Uterus (tissue), 4 donors: ENCODE measurements at places on chromosomes 6 and 20. TPM values are rescaled to one million over a fixed set of nuclear protein-coding genes. Genes with fewer than 3 reads are reported as not detected.

DNA sequence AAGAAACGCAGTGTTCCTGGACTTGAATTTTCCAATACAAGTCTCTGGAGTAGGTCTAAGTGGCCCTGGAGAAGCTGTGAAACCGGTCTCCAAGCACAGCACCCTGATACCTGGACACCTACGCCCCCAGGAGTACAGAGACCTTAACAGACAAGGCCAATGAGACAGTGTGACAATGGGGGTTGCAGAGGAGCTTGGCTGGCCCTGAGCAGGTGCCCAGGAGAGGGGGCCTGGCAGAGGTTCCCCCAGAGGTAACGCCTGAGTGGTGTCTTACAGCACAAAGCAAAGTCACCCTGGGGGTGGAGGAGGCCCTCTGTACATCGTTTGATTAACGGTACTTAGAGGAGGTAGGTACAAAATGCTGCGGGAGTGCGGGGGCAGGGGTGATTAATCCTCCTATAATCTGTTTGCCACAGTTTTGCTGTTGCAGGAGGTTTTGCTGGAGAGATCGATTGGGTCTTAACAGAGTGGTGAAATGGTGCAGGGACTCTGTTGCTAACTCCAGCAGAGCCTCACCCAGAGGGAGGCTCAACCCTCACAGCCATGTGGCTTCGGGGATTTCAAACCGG is 37.3 kb upstream of the APCDD1L start:
- H3K36me3 ChIP-seq, result no peaks in the 10 kb centered on the region
- H3K27ac ChIP-seq, result no peak overlapping the region
- DNase-seq, result no peak

- no peaks in the 10 kb centered on the region for H3K27me3 ChIP-seq
- no peaks in the 10 kb centered on the region for H3K4me1 ChIP-seq
- DNase-seq, result no peak
- no peak overlapping the region for H3K27ac ChIP-seq
Observed at GRCh38 chr20:2290486-2290885, 5.3 kb upstream of the TGM3 start.

The BMP2 gene
- 2.8 TPM for total RNA-seq

GRCh38 chr20:19223640-19224039 is 11.2 kb downstream of the SLC24A3 start:
- H3K4me1 ChIP-seq, result no peaks in the 10 kb centered on the region
- H3K27ac ChIP-seq, result no peak overlapping the region

The MACROD2 gene
- total RNA-seq, result 2.1 TPM

DNA sequence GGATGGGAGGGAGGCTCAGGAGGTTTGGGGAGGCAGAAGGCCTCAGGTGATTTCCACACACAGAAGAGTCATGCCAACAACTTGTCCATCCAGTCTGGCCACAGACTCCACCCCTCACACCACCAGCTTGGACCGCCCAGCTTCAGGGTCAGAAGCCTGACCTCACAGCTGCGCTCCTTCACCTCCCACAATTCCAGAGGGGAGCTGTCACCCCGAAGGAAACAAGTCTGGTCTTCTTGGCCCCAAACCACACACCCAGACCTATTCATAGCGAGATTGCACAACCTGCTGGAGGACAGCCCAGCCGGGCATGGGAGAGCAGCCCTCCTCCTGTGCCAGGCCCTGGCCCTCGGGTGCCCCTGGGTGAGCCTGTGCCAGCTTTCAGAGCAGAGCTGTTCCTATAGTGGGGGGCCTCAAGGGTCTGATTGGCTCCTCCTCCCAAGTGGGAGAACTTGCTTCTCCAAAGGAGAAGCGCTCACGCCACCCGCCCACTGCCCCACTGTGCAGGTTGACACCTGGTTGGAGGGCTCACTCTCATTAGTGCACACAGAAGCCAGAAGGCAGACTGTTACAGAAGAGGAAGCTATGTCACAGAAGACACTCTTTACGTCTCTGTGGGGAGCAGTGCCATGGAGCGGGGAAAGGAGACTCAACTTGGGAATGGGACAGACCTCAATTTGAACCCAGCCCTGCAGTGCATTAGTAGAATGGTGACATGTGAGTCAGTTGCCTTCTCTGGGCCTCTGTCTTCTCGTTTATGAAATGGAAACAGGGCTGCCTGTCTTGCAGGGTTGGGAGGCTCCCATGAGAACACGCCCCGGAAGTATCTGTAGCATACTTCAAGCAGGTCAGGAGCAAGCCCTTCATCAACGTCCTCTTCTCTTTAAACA is 128.8 kb downstream of the FOXO3 start:
- H3K27me3 ChIP-seq, result no peaks in the 10 kb centered on the region
- H3K4me3 ChIP-seq, result no peak overlapping the region
- H3K27ac ChIP-seq, result peak overlapping the region; percentile 43
- no peaks in the 10 kb centered on the region for H3K36me3 ChIP-seq
- peaks cover 7% of the 10 kb centered on the region for H3K4me1 ChIP-seq
- DNase-seq, result peak; percentile 82

The OR2H1 gene
- total RNA-seq, result not detected

GRCh38 chr6:5930143-5930770 is 76.5 kb downstream of the NRN1 start:
- no peaks in the 10 kb centered on the region for H3K4me1 ChIP-seq
- H3K4me3 ChIP-seq, result no peak overlapping the region
- no peaks in the 10 kb centered on the region for H3K27me3 ChIP-seq

GRCh38 chr6:88386167-88386566 is 220.0 kb upstream of the CNR1 start:
- no peaks in the 10 kb centered on the region for H3K27me3 ChIP-seq
- H3K4me1 ChIP-seq, result no peaks in the 10 kb centered on the region
- no peak overlapping the region for H3K4me3 ChIP-seq
- DNase-seq, result no peak

DNA sequence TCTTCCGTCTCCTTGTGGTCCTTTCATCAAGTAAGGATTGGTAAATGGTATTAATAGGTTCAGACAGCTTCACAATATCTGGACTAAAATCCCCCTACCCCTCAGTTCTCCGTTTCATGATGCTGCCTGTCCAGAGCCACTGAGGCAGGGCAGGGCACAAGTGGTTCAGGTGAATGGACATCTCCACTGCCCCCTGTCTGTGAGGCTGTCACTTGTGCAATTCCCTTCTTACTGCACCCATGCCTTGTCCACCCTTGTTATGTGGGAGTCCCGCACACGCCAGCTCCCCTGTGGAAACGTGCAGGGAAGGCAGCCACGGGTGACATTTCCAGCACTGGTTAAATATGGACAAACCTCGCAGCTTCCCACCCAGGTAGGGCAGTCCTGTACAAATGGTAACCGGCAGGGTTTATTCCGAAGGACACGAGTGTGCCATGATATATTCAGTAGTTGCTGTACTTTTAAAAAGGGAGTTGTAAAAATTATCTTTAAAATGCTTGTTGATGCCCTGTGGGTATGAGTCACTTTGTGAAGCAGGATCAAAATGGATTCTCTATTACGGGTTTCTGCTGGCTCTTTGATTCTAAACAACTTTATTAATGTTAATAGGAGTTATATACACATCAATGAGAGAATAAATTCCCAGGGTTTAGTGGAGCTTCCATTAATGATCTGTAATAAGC is 73.5 kb downstream of the FYN start:
- H3K27ac ChIP-seq, result peak overlapping the region; percentile 58
- no peak for DNase-seq
- H3K36me3 ChIP-seq, result no peaks in the 10 kb centered on the region
- no peaks in the 10 kb centered on the region for H3K4me1 ChIP-seq

The ULBP3 gene
- total RNA-seq, result not detected

DNA sequence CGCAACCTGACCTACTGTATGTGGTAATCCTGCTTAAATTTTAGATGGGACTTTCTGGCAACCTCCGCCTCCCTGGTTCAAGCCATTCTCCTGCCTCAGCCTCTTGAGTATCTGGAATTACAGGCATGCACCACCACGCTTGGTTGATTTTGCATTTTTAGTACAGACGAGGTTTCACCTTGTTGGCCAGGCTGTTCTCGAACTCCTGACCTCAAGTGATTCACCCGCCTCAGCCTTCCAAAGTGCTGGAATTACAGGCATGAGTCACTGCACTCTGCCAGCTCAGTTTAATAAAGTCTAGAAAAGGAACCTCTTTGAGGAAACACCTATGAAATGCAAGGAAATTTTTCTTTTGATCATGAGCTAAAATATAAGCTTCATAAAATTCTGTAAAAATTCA is 9.0 kb upstream of the PLCB4 start:
- H3K36me3 ChIP-seq, result no peaks in the 10 kb centered on the region
- no peak overlapping the region for H3K27ac ChIP-seq
- no peaks in the 10 kb centered on the region for H3K4me1 ChIP-seq
- no peaks in the 10 kb centered on the region for H3K27me3 ChIP-seq
- no peak for DNase-seq
- H3K4me3 ChIP-seq, result no peak overlapping the region

DNA sequence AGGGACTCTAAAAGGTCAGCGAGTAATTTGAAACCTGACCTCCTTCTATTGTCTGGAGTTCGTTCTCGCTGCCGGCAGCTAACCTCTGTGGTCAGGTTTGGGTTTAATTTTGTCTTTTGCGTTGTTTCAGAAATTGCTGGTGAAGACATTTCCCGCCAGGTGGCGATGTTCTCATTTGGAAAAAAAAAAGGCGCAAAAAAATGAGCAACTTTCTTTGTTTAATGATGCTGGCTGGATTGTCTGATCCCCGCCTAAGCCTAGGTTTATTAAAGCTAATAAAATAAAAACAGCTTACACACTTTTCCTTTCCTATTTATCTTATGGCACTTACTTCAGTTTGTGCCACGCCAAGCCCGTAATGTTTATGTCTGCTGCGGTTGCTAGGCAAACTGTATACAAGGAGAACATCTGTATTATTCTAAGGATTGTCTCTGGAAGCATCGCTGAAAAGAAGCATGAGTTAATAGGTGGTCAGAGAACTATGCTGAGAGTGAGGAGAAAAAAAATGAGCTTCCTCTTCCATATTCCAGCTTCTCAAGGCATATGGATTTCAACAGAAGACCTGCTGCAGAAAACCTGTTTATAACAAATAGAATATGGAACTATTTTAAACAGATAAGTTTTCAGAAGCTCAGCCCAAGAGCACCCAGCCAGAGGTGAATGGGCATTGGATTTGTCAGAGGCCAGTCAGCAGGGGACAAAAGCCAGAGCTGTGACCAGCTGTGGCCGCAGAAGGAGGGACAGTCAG is 205.7 kb downstream of the DOK5 start:
- no peaks in the 10 kb centered on the region for H3K27me3 ChIP-seq
- H3K36me3 ChIP-seq, result no peaks in the 10 kb centered on the region
- H3K4me1 ChIP-seq, result no peaks in the 10 kb centered on the region
- H3K27ac ChIP-seq, result no peak overlapping the region
- DNase-seq, result no peak

The PSORS1C2 gene
- total RNA-seq, result not detected

DNA sequence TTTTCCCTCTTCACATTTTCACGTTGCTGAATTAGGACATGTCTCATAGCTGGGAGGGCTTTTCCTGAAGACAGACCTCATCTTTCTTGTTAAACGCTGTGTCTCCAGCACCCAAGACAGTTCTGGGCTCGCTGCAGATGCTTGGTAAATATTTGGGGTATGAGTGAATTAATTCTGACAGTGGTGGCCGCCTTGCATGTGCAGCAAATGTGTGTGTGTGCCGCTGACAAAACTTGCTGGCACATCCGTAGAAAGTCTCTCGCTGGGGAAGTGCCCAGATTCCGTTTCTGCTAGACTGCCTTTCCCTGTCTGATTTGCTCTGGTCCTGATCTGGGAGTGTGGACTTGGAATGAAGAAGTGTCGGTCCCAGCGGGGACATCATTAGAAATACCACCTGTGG is 48.2 kb upstream of the ZNFX1 start:
- no peaks in the 10 kb centered on the region for H3K4me1 ChIP-seq
- H3K27ac ChIP-seq, result no peak overlapping the region
- H3K4me3 ChIP-seq, result no peak overlapping the region
- DNase-seq, result no peak

The CST5 gene
- not detected for total RNA-seq

The LKAAEAR1 gene
- not detected for total RNA-seq

The BPIFB1 gene
- total RNA-seq, result 0.21 TPM

- no peaks in the 10 kb centered on the region for H3K27me3 ChIP-seq
- no peaks in the 10 kb centered on the region for H3K36me3 ChIP-seq
- DNase-seq, result peak; percentile 79
- H3K4me3 ChIP-seq, result peak overlapping the region; percentile 22
- H3K27ac ChIP-seq, result peak overlapping the region; percentile 68
Observed at GRCh38 chr6:146857180-146857979, 258.6 kb downstream of the ADGB start.

- H3K4me1 ChIP-seq, result no peaks in the 10 kb centered on the region
- no peaks in the 10 kb centered on the region for H3K36me3 ChIP-seq
- no peak overlapping the region for H3K4me3 ChIP-seq
- no peaks in the 10 kb centered on the region for H3K27me3 ChIP-seq
Observed at GRCh38 chr6:41164551-41165120, 1.7 kb upstream of the TREM2 start.

GRCh38 chr6:168226902-168227318 is 92.7 kb downstream of the DACT2 start:
- H3K36me3 ChIP-seq, result no peaks in the 10 kb centered on the region
- no peak overlapping the region for H3K4me3 ChIP-seq
- no peaks in the 10 kb centered on the region for H3K27me3 ChIP-seq
- H3K27ac ChIP-seq, result peak overlapping the region; percentile 65
- no peaks in the 10 kb centered on the region for H3K4me1 ChIP-seq

The SLC17A1 gene
- total RNA-seq, result not detected
